ENCODE measurements at places on chromosomes 16 and 17.

DNA sequence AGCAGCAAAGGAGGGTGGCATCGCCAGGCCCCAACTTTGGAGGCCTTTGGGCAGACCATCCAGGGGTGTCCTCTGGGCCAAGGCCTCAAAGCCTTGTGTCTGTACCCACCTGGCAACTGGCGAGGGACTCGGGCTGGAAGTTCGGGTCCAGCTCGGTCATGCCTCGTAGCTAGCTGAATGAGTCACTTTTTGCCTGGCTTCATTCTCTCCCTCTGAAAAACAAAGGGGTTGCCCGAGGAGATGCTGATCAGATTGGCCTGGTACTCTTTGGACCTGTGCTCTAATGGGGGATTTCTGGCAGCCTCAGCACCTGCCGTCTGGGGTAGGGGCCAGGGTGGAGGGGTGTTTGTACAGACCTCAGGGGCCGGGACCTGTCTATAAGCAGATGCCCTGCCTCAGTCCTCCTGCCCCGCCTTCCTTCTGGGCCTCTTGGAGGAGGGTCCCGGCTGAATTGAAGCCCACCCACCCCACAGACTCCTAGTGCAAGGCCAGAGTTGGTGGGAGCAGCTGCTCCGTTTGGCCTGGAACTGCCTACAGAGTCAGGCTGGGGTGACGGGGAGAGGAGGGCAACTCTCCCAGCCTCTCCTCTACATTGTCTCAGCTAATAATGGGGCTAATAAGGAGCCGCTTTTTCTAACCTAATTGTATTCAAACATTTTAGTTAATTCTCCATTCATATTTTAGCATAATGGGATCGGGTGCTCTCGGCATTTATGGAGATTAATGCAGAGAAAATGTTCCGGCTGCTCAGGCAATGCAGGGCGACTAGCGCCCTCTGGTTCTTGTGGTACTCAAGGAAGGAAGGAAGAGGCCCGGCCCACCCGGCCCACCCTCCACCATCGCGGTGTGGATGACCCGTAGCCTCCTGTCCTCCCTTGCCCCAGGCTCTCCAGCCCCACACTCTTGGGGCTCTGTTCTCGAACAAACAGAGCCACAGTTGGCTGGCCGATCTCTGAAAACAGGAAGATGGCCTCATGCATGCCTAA, 21.4 kb upstream of the ABCC3 start:
- DNase-seq: no peak

DNA sequence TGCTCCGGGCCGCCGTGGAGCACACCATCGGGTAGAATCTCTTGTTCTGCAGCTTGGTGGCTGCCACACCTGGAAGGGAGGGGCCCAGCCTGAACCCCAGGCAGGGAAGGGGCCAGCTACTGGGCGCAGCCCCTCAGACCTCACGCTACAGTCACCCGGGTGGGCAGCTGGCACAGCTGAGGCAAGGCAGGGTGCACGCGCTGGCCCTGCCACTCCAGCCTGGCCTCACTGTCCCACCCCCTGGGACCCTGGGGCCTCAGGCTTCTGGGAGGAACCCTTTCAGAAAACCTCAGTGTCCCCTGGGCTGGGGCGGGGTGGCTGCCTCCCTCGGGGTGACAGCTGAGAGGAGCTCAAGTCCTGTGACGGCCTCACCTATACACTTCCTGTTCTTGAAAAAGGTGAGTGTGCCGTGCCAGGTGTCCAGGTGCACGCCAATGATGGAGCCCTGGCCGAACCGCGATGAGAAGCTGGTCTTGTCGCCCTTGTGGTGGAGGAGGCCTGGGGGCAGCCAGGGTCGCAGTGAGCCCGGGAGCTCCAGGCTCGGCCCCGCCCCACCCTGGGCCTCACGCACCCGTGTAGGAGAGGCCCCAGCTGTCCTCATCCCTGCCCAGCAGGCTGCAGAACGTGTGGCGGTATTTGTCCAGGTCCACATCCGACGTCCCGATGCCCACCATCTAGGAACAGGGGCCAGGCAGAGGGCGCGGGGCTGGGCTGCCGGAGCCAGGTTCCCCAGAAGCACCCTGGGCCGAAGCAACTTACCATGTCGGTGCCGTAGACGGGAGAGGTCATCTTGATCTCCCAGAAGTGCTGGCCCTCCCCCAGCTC, 4.7 kb upstream of the MRPS34 start:
- no peak for DNase-seq

DNA sequence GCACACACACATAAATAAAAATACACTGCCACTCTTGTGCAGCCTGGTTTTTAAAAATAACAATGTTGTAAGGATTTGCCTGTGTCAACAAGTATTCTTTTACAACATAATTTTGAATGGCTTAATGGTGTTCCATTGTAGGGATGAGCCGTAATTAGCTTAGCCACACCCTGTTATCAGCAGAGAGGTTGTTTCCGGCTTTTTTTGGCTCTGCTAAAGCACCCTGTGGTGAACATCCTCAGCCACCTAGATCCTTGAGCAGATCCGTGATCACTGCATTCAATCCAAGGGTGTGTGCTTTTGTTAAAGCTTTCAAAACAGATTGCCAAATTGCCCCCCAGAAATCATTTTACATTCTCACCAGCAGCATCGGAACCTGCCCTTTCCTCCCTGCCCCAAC, 7.0 kb downstream of the KATNB1 start:
- DNase-seq: no peak

DNA sequence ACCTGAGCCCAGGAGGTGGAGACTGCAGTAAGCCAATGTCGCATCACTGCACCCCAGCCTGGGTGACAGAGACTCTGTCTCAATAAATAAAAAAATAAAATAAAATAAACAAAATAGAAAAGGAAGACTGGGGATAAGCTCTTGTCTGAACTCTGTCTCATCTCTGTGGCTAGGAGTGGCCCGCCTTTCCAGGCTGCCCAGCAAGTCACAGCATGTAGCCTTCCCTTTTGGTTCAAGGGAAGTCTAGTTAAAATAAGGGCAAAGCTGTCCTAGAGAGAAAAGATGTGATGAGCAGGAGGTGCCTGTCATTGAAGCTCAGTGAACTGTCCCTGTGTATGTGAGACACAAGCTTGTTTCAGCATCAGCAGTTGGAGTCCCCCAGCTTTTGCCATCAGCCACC, 2.7 kb upstream of the GFAP start:
- DNase-seq: no peak

GRCh38 chr17:72946696-72947095, 145.8 kb downstream of the SLC39A11 start:
- DNase-seq: no peak

DNA sequence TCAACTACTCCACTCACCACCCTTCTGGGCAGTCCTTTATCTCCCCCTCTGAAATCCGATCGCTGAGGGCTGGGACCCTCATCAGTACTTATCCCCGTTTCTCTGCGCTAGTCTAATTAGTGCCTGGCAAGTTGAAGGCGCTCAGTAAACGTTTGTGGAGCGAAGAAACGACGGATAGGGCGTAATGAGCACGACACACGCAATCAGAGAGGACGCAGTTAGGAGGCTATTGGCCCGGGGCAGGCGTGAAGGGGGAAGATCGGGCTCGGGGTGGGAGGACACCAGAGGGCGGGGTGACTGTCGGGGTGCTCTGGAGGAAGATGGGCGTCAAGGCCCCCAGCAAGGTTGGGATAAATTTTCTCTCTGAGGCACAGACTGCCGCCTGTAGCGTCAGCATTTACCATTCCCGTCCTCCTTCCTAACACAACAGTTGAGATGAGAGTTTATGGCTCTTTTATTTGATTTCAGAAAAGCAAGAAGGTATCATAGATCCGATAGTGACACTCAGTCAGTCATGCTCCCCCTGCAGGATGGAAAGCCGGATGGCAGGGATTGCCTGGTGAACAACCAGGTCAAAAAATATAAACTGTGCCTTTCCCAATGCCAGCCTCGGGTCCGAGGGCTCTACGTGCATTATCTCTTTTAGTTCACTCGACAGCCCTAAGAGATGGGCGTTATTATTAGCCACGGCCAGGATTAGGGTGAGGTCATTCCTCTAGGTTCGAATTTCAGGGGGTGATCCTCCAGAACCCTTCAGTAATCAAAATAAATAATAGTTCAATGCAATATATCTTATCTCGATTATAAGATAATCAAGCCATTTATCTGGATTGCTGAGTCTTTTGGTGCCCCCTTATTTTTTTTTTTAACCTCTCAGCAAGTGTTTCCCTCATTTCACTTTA, 9.5 kb upstream of the ARL4D start:
- peak; percentile 73 for DNase-seq

DNA sequence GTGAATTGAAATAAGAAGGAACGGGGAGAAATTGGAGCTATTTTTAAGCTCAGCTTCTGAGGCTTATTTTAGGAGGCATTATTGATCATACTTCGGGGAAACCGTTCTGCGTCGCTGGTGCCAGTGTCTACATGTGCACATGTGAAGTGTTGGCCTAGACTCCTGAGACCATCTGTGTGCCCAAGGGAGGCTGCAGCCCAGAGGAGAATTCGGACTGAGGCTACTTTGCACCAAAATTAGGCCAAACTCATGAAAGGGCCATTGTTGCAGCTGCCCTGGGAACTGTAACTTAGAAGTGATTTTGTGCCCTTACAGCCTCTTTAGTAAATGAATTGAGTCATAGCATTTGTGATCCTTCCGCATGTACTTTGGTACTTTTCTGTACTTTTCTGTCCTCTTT, 102.0 kb upstream of the NOL11 start:
- no peak for DNase-seq

DNA sequence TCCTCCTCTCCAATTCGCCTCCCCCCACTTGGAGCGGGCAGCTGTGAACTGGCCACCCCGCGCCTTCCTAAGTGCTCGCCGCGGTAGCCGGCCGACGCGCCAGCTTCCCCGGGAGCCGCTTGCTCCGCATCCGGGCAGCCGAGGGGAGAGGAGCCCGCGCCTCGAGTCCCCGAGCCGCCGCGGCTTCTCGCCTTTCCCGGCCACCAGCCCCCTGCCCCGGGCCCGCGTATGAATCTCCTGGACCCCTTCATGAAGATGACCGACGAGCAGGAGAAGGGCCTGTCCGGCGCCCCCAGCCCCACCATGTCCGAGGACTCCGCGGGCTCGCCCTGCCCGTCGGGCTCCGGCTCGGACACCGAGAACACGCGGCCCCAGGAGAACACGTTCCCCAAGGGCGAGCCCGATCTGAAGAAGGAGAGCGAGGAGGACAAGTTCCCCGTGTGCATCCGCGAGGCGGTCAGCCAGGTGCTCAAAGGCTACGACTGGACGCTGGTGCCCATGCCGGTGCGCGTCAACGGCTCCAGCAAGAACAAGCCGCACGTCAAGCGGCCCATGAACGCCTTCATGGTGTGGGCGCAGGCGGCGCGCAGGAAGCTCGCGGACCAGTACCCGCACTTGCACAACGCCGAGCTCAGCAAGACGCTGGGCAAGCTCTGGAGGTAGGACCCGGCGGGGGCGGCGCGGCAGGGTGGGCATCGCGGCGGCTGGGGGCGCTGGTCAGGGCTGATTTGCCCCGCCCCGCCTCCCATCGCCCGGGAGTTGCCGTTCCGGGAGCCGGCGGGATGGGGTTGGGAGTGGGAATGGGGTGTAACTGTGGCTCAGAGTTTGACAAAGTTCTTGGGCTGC, 567 bp downstream of the SOX9 start:
- DNase-seq: peak; percentile 63

- DNase-seq: peak; percentile 41
Observed at GRCh38 chr16:10103118-10103517, 79.1 kb downstream of the GRIN2A start.

DNA sequence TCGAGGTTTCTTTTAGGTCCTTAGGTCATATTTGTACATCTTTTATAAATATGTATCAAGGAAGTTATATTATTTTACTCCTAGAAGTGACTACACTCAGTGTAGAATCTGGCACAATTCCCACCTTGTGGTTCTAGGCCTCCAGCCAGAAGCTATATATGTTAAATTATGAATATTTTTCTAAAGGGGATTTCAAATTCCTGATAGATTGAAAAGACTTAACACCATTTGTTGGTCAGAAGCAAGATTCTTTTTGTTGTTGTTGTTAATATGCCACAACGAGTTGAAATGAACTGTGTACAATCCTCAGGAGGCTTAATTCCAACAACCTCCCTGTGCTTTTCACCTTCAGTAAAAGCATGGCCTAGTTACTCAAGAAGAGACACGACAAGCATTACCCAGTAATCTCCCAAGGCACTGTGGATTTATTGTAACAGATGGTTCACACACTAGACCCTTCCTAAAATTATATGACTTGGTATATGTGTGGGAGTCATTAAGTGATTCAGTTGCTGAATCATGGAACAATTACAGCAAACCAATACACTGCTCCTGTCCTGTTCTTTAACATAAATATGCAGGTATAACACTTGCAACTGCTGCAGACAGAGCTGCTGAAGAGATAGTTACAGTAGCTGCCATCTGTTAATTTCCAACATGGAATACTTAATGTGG, 964.4 kb upstream of the GOT2 start:
- no peak for DNase-seq

- DNase-seq: no peak
Observed at GRCh38 chr16:22013486-22013885, 5.6 kb downstream of the MOSMO start.
